ACHN (cell line): ENCODE measurements at places on chromosomes 16 and 17.

GRCh38 chr17:1716912-1717695 is 6.9 kb upstream of the TLCD2 start:
- peak; percentile 99 for DNase-seq

GRCh38 chr16:383326-384051 is 1.7 kb upstream of the PGAP6 start:
- no peak for DNase-seq

GRCh38 chr16:26070302-26071100 is 378.7 kb downstream of the HS3ST4 start:
- DNase-seq, result no peak

GRCh38 chr17:40337351-40337750 is 27.2 kb downstream of the GJD3 start:
- DNase-seq, result no peak

GRCh38 chr17:28370035-28370743 is at the start of gene VTN:
Gene VTN (minus strand): TSS chr17:28370307. CDS start chr17:28370203, 104 bp downstream.
- peak; percentile 83 for DNase-seq

DNA sequence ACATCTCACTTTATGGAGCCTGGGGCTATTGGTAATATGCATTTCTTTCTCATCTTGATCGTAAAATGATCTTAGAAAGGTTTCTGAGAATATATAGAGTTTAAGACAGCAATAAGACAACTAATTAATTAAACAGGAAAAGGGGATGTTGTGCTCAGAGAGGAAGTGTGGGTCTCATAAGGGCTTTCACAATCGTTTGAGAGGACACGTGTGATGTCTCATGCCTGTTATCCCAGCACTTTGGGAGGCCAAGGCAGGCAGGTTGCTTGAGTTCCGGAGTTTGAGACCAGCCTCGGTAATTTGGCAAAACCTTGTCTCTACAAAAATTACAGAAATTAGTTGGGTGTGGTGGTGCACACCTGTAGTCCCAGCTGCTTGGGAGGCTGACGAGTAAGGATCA is 295.6 kb downstream of the WWOX start:
- DNase-seq, result no peak

- no peak for DNase-seq
Measured at GRCh38 chr17:44782326-44782850, 23.6 kb downstream of the ADAM11 start.

DNA sequence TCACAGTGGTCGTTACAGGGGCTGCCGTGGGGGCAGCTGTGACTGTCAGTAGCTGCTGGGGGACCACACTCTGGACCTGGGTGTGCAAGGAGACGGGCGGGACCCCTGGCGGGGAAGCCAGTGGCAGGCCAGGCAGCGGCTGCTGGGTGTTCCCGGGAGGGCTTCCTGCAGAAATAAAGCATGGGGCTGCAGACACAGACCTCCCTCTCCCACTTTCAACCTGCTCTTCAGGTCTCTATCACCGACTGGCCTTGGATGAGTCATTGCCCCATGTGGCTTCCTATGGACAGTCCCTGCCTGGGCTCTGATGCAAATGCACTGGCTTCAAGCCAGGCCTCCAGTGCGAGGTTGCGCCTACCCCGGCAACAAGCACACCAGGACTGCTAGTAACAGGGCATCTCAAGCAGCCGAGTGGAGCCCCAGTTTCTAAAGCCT is 17.2 kb downstream of the SREBF1 start:
- peak; percentile 88 for DNase-seq

DNA sequence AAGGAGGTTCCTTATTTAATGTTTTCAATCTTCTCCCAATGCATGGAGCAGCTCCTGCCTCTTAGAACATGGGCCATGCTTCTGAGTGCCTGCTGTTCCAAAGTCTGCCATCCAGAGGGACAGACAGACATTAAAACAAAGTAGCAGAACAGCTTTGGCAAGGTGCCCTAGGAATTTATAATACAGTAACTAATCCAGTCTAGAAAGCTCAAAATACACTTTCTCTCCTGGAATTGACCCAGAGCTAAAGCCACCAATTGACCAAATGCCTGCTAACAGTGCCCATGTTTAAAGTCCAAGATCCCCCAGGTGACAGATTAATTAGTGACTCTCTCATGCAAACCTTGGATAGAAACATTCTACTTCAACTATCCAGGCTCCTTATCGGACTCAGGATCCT is 11.1 kb upstream of the CHRNE start:
- peak; percentile 20 for DNase-seq
